ENCODE measurements at places on chromosomes 5 and 9.

DNA sequence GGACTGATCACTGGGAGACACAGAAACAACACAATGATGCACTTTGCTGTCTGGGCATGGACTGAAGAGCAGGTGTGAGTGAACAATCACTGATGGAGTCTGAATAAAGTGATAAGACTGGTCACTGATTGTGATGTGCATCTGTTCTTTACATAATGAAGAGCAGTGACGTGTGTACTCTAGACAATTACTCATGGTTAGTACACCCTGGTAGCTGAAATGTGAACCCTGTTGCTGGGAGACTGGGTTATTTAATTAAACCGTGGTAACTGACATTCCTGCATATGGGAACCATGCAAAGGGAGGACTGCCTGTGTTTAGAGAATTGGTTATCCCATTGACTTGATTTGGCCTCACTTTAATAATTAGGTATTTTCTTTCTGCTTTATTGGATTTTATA is 202.9 kb downstream of the NR2F1-AS1 start:
- no peak for DNase-seq

DNA sequence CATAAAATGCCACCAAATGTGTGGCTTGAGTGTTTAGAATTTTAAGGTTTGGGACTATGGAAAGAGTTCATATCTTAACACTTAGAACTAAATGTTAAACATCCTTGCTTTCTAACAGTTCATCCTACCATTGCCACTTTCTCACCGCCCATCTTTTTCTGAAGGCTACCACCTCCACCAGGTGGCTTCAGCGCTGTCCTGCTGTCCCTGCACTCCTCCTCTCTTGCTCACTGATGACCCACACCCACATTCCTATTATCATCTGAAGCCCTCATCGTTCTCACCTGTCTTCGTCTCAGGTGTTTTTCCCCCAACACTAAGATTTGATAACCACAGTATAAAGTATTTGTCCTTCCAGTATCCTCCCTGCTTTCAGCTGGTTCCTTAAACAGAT is 7.4 kb downstream of the MEGF10 start:
- no peak for DNase-seq

DNA sequence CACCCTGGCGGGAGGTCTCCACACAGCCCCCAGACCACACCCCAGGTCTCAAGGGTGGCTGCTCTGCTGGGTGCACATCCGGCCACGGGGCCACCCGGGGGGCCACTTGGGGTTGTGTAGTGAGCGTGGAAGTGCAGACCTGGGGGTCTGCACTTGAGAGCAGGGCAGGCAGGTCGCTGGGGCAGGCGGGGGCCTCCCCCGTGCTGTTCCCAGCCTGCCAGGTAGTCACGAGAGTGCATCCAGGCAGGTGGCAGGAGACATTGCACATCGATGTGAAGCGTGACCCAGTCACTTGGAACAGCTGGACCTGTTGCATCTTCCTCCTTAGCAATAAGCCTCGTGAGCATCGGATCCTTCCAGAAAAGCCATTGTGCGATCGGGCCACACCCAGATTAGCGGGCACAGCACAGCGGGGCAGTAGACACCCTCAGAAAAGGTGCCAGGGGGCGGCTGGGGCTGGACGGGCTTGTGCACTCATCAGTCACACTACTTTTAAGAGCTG is 4.8 kb upstream of the ENTPD8 start:
- no peak for DNase-seq

- peak; percentile 86 for DNase-seq
Observed at GRCh38 chr9:121992571-121993212, 100.4 kb downstream of the TTLL11 start.

DNA sequence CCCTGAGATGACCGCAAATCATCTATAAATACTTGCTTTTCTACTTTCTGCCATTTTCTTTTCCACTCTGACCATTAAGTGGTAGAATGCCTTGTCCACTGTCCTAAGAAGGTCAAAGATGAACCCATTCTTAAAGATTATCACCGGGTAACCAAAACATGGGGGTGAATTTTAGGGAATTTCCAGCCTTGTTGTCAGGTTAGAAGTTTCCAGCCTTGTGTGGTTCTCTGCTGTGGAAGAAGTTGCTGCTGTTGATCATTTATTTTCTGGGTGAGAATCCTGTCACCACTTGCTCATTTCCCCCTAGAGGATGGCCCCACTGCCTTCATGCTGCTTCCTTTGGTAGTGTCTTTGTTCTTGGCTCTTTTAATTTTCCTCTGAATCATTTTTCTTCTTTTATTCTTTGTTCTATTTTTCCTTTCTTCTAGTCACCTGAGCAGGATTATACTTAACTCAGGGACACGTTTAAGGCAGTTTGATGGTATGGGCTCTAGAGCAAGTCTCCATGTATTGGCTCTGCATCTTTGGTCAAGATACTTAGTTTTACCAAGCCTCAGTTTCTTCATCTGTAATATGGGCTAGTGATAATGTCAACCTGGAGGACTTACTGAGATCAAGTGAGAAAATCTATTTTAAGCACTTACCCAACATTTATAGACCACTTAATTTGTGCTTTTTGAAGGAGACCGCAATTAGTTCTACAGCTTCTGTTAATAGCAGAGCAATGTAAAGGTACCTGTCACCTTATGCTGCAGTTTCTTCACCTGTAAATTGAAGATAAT is 266.2 kb downstream of the ARHGAP26 start:
- no peak for DNase-seq

DNA sequence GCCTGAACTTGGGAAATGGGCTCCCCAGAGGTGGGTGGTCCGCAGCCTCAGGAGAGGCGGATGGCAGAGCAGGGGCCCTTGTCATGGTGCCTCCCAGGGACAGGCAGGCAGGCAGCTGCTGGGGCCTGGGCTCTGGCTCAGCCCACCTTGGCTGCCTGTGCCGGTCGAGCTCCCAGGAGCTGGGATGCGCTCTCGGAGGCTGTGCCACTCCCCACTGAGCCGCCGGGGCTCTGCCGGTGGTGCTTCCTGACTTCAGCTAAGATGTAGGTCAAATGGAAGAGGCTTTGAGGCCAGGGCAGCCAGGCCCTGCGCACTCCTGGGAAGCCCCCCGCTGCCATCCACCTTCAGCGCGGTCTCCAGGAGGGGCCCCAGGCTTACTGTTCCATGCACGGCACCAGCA is 41.0 kb downstream of the KCNT1 start:
- no peak for DNase-seq

DNA sequence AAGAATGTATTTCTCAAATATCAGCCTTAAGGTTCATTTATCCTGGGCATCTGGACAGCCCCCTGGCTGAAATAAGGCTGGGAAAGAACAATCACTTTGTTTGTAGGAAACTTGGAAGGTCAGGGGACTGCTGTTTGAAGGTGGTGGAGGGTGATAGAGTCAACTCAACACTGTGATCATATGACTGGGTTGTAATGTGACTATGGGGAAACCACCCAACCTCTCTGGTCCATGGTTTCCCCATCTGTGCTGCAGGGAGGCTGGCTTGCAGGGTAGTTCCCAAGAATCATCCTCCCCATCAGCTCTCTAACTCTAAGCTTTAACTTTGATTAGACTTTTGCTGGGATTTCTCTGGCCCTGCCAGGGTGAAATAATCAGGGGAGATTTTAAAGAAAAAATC is 10.0 kb downstream of the INSYN2B start:
- no peak for DNase-seq

GRCh38 chr5:163908253-163908652 is 402.8 kb downstream of the MAT2B start:
- no peak for DNase-seq

DNA sequence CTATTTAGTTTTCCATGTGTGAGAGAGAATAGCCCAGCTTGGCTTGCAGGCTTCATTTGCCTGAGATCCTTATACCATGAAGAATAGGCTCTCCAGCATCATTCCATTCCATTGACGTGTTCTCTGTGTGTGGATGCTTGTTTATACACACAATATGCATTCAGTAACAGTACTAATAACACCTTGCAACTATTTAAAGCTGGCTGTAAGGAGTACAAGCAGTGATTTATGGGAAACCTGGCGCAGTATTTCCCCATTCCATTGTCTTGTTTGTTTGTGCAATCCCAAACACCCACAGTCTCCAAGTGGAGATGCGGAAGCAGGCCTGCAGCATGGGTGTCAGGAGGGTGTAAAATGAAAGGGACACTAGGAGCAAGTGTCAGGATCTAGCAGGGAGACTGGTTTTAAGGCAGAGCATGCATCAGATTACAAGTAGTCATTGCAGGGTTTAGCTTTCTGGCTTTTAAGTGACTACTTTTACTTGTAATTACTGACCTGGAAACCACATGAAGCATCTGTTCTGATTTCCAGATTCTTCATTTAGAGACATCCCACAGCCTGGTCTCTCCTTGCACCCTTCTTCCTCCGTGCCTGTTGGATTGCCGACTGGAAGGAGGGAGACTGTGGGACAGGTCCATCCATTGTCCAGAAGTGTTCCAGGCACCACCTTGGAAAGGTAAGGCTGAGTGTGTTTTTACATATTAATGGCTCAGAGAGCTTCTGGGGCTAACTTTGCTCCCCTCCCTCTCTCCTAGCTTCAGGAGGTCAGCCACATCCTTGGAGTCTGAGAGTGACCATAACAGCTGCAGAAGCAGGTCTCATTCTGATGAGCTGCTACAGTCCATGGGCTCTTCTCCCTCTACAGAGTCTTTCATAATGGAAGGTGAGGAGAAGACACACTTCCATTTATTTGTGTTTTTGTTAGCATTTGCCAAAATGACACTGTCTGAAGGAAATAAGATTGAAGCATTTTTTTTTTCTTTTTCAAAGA is 241.6 kb downstream of the ARHGEF28 start:
- peak; percentile 3 for DNase-seq

DNA sequence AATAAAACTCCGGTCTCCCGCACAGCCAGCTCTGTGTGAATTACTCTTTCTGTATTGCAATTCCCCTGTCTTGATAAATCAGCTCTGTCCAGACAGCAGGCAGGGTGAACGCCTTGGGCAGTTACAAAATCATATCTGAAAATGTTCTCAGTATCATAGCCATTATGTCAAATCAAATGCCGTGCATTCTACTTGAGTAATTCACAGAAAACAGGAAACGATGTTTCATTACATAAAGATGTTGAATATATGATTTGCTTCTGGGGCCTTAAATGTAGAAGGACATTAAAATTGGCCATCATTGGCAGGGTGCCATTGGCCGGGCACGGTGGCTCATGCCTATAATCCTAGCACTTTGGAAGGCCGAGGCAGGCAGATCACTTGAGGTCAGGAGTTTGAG is 8.5 kb downstream of the POLR3G start:
- DNase-seq, result no peak

GRCh38 chr5:116686438-116686837 is 111.8 kb upstream of the SEMA6A start:
- DNase-seq, result no peak

DNA sequence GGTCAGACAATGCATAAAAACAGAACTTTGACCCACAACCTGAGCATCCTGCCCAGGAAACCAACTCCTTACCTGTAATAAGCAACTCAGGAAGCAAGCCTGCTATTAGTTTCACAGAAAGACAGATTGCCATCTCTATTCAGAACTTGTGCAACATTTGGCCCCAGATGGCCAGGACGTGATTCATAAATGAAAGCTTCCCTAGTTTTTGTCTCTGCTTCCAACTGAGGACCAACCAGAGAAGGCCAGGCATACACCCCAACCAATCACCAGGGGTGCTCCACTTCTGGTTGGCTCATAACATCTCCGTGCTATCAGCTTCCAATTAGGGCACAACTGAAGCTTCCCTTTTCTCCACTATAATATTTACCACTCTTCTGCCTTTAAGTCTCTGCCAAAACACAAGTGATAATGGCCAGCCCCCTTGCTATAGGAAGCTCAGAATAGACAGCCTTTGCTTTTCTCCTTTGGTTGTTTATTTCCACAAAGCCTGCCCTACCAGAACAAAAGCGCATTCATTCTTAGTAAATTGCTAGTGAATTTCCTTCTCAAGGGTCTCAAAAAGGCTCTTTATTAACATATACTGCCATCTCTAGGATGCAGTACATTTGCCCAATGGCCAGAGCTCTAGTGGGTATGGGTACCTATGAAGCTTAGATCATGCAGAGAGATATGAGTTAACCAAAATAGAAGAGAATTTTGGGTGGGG is 289.7 kb upstream of the DAP start:
- DNase-seq, result no peak

DNA sequence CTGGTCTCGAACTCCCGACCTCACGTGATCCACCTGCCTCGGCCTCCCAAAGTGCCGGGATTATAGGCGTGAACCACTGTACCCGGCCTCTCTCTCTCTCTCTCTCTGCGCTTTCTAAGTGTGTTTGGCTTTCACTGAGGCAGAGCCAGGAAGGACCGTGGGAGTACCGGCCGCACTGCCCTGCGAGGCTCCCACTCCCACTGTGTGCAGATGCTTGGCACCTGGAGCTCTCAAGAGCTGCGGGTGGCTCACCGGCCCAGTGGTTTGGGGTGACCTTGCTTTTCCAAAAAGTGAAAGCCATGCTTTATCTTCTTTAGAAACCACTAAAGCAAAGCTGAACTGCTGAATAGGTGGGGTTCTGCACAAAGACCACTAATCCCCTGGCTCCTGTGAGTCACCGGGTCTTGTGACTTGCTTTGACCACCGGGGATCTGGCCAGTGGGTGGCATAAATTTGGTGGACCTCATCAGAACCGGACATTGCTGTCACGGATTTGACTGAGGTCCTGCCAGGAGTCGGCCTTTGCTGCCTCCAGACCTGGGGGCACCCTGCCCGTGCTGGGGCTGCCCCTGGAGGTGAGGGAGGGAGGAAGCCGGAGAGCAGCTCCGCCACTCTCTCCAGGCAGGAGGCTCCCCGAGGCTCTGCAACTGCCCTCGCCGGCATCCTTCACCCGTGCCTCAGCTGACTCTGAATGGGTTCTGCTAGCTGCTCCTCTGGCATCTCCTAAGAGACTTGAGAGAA is 228.9 kb downstream of the FANCC start:
- DNase-seq, result peak; percentile 48

- no peak for DNase-seq
Observed at GRCh38 chr5:178337334-178337741, 104.7 kb upstream of the PHYKPL start.

DNA sequence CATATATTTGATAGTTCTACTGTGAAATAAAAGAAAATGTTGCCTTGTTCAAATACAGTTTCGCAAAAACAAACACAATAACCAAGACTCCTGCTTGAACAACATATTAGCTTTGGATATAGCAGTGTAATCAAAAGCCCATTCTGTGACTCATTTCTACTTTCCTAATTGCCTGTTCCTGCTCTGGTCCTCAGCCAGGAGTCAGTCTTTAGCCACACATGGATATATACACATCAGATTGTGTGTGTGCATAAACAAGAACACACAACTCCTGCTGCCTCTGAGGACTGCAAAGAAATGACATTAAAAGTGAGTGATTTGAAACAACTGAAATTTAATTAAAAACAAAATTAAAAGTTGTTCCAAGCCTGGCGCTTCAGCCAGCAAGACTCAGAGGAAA is 334.8 kb downstream of the TRIM32 start:
- DNase-seq, result no peak

- DNase-seq, result peak; percentile 31
Observed at GRCh38 chr9:91162311-91162710, 199.4 kb downstream of the AUH start.

- DNase-seq, result no peak
Observed at GRCh38 chr9:14119694-14120514, 194.0 kb downstream of the NFIB start.

- DNase-seq, result no peak
Observed at GRCh38 chr5:16588434-16589214, 28.2 kb downstream of the RETREG1 start.

GRCh38 chr9:36584620-36585460 is 12.1 kb downstream of the MELK start:
- no peak for DNase-seq

- DNase-seq, result no peak
Observed at GRCh38 chr5:21688655-21689054, 1164.5 kb downstream of the CDH12 start.

GRCh38 chr9:123457583-123457982 is 101.6 kb downstream of the CRB2 start:
- no peak for DNase-seq

GRCh38 chr5:172162987-172163343 is 25.1 kb downstream of the STK10 start:
- no peak for DNase-seq

Measured in COLO829 (cell line).